ENCODE measurements at places on chromosomes 5 and 9.

- DNase-seq, result no peak
Measured at GRCh38 chr5:76622973-76623596, at the start of gene F2RL2. F2RL2 (minus strand) TSS chr5:76623403; CDS start chr5:76623230, 173 bp downstream.

DNA sequence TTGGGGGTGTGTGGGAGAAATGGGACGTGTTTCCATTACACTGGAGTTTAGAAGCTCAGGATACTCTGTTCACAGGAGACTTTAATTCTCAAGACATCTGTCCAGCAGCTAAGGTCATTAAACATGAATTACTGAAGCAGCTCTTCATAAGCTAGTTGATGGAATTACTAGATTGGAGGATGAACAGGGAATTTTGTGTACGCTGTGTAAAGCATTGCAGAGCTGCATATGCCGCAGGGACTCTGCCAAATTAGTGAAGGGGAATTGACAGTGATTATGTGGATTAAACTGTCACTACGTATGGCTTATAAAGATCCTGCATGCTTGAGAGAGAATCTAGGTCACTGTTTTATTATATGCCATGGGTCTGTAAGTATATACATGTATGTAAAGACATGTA lies 177.5 kb upstream of the TBC1D2 start:
- no peak for DNase-seq

GRCh38 chr9:76827296-76828080 lies 63.2 kb downstream of the PCA3 start:
- no peak for DNase-seq

- no peak for DNase-seq
Measured at GRCh38 chr9:34723141-34723540, 13.2 kb upstream of the CCL21 start.

- no peak for DNase-seq
Measured at GRCh38 chr5:103915081-103915480, 352.5 kb upstream of the NUDT12 start.

DNA sequence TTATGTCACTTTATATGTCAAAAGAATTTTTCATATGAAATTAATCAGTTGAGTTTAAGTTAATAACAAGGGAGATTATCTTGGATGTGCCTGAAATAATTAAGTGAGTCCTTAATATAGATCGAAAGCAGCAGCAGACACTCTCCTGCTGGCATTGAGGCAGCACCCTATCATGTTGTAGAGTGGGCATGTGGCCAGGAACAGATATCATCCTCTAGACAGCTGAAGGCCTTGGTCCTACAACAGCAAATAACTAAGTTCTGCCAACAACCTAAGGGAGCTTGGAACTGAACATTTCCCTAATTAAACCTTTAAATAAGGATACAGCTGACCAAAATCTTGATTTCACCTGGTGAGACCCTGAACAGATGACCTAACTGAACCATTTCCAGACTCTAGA lies 25.8 kb upstream of the UGT3A1 start:
- DNase-seq, result no peak
